Activated CD4-positive, alpha-beta T cell treated with anti-CD3 and anti-CD28 coated beads, Interleukin-2, amount 10 ng/mL, durations not matched to agents 7 days and 5 days (primary cell): ENCODE measurements at places on chromosomes 12 and 14. TPM values are rescaled to one million over a fixed set of nuclear protein-coding genes. Genes with fewer than 3 reads are reported as not detected.
A peak's percentile ranks its signal among the peaks of the same experiment; 100 is the strongest.

DNA sequence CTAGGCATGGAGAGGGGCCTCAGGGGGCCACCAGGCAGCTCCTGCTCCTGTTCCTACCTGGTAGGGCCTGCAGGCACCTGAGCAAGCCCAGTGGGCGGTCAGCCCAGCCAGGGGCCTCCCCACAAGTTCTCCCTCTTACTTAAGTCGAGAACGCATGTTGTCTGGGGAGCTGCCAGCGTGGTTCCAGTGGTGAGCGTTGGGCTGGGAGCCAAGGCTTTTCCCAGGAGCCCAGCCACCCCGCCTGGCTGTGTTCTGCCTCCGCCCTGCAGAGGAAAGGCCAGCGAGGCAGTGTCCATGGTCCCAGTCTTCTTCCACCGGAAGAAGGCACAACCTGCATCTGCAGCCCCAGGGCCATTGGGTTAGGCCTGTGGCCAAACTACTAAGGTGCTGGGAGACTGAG, 1.4 kb downstream of the C14orf180 start:
- no peak for DNase-seq

Gene CLEC1B
- not detected for total RNA-seq

- DNase-seq = no peak
These were observed 32.9 kb downstream of the MEG3 start for GRCh38 chr14:100858838-100859220.

- DNase-seq = no peak
These were observed 57.4 kb upstream of the ANO4 start for GRCh38 chr12:100737168-100737567.

Gene CLBA1
- 0.77 TPM for total RNA-seq

Gene ARHGAP9
- 259 TPM for total RNA-seq

- DNase-seq = no peak
These were observed 42.0 kb downstream of the PPP1R36 start for GRCh38 chr14:64591809-64592208.

GRCh38 chr12:15851919-15852318, 30.3 kb upstream of the STRAP start:
- no peak for DNase-seq

Gene LBHD2
- not detected for total RNA-seq

- DNase-seq = no peak
These were observed 61.5 kb downstream of the NT5DC3 start for GRCh38 chr12:103779410-103780092.

Gene KRT75
- not detected for total RNA-seq

DNA sequence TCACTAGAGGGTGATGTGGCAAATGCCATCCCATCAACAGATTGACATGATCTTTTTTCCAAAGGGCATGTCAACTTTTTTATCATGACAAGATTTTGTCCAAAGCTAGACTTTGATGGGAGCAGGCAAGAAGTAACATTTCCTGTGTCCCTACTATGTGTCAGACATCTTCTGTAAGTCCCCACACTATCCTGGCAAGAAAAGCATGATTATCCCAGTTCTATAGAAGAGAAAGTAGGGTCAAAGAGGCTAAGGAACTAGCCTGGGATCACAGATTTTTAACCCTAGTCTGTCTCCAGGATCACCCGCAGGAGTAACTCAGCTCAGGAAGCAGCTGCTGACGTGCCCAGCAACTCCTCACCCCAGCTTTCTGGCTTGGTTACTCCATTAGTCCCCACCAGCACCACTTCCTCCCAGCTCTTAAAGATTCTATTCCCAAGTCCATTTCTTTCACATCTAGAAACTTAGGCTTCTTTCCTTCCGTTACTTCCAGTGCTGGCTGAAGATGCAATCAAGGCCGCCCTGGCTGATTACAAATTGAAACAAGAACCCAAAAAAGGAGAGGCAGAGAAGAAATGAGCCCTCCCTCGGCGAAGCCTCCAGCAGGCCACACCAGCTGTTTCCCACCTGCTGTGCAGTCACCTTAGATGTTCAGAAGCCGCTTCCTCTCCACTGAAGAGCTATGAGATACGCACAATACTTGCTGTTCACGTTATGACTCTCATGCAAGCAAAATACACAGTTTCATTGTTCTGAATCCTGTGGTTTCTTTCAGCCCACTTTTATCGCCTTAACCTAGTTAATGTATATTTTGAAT, 6.2 kb downstream of the ISCU start:
- peak; percentile 88 for DNase-seq

Gene FAM90A1
- not detected for total RNA-seq

GRCh38 chr12:104708891-104709290, 249.2 kb downstream of the SLC41A2 start:
- DNase-seq = no peak

DNA sequence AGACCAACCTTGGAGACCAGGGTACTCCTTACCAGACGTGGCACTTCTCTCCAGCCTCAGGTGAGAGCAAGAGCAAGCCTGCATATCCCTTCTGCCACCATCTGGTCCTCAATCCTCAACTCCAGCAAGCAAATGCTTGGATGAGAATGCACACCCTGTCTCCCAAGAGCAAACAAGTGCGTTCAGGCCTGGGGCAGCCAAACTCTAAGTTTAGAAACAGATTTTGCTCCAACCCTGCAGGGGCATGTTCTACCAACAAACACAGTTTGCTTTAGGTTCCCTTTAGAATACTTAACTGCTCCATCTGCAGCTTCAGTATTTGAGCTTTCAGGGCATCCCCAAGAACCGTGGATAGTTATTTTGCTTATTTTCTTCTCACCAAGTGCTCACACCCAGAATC, 55.9 kb upstream of the FICD start:
- no peak for DNase-seq

DNA sequence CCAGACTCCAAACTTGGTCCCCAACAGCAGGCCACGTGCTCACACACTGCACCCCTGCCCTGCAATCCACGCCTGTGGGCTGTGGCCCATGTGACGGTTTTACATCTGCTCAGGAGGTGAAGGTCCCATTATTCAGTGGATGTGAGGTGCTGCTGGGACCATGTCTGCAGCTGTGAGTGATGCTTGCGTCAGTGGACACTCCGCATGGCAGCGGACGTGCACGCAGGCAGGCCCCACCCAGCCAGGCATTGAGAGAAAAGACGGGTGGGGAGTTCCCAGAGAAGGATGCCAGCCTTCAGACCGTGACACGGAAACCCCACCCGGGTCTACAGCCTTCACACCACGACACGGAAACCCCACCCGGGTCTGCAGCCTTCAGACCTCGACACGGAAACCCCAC, 67.6 kb downstream of the NOC4L start:
- DNase-seq = no peak

GRCh38 chr12:77225373-77225772, 160.0 kb upstream of the E2F7 start:
- DNase-seq = no peak

DNA sequence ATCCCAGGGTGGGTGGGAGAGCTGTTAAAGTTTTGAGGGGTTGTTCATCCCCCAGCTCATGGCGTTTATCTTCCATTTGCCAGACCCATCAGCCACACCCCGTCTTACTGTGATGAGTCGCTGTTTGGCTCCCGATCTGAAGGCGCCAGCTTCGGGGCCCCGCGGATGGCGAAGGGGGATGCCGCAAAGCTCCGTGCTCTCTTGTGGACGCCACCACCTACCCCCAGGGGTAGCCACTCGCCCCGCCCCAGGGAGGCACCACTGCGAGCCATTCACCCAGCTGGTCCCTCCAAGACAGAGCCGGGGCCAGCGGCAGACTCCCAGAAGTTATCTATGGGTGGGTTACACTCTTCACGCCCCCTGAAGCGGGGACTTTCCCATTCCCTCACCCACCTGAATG, 5.7 kb downstream of the RITA1 start:
- no peak for DNase-seq

DNA sequence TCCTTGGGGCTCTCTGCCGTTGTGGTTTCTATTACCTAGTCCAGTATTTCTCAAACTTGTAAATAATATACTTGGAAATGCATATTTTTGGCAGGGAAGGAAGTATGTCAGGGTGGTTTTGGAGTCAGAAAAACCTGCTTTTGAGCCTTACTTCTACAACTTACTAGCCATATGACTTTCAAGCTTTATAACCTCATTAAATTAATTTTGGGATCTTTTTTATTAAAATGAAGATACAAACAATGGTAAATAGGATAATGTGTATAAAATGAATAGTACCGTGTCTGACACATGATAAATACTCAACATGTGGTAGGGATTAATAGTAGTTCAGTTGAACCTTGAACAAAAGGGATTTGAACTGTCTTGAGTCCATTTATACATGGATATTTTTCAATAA, 406.3 kb downstream of the ATP23 start:
- DNase-seq = no peak

DNA sequence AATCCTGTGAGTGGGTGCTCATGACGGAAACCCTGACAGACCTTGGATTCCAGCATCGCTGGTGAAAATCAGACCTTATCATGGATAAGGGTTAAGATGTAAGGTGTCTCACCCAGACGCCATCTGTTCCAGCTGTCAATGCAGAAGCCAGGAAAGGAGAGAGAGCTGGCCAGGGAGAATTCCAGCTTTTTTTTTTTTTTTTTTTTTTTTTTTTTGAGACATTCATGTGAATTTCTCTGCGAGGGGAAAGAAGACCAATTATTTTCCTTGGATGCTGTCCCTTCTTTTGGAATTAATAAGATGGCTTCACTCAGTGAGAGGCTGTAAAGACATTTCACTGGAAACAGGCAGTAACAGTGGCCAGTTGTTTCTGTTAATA, 1.8 kb downstream of the TRAF3 start:
- DNase-seq = no peak

- no peak for DNase-seq
These were observed 18.7 kb upstream of the CCDC91 start for GRCh38 chr12:28171356-28172060.

Gene IL26
- total RNA-seq = 1.00 TPM

DNA sequence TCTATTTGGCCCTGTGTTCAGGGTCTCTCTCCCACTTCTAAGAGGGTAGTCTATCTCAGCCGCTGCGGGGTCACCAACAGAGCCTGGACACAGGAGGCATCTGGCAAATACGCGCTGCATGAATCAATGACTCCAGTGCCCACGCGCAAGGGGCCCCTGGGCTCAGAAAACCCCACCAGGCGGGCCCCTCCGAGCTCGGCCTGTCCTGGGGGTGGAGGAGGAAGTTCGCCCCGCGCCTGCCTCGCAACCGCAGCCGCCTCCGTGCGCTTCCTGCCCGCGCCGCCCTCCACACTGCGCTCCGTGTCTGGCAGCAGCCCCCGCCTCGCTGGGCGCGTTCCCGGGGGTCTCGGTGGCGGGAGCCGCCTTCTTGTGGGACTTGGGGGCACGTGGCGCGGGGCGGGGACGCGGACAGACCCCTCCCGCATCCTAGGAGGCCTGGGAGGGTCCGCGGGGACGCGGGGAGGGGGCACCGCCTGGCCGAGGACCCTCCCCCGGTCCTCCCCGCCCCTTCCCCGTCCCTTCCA, 811 bp upstream of the FBRSL1 start:
- DNase-seq = peak; percentile 67

- DNase-seq = no peak
These were observed 18.0 kb upstream of the CTDSP2 start for GRCh38 chr12:57864442-57865083.

Gene CYP46A1
- total RNA-seq = 0.12 TPM

Gene OSBPL8
- total RNA-seq = 119 TPM

- DNase-seq = no peak
These were observed 10.3 kb downstream of the KRT7 start for GRCh38 chr12:52243259-52243855.

DNA sequence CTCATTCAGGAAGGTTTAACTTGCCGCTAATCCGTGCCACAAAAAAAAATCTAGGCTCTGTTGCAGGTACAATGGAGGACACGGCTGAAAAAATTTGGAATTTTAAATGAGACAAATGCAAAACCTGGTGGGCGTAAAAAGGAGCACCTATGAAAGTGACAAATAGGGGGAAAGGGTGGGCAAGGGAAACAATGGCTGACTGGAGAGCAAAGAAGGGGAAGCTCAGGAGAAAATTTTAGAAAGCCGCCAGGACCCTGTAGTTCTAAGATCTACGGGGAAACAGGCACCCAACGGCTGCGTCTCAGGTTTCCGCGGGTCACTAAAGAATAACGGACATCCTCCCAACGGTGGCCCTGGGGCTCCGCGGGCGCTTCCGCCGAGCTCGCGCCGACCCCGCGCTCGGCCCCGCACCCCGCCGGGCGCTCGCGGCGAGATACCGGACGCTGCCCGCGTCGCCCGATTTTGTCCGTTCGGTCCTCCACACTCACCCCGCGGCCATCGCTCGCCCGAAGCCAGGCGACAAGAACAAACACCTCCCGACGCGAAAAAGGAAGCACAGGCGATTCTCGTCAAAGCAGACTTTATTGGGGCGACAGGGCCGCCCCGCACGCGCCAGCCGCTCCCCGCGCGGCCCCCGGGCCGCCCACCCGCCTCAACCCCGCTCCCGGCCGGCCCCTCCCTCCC, 1.1 kb upstream of the YY1 start:
- DNase-seq = peak; percentile 53

- no peak for DNase-seq
These were observed 253.9 kb downstream of the LRFN5 start for GRCh38 chr14:41860586-41860985.
